Activated CD4-positive, alpha-beta T cell treated with anti-CD3 and anti-CD28 coated beads, Interleukin-2, amount 10 ng/mL, durations not matched to agents 7 days and 5 days (primary cell): ENCODE measurements at places on chromosomes 2 and 18.

- no peak for DNase-seq
- H3K36me3 ChIP-seq, result peaks cover 2% of the 10 kb centered on the region
- no peaks in the 10 kb centered on the region for H3K27me3 ChIP-seq
- no peak overlapping the region for H3K27ac ChIP-seq
These were observed 33.9 kb upstream of the DOCK10 start for GRCh38 chr2:225076125-225076524.

- no peak overlapping the region for H3K27ac ChIP-seq
- H3K36me3 ChIP-seq, result no peaks in the 10 kb centered on the region
- no peak overlapping the region for H3K4me3 ChIP-seq
- H3K4me1 ChIP-seq, result peaks cover 5% of the 10 kb centered on the region
These were observed 5.9 kb upstream of the POMC start for GRCh38 chr2:25174192-25174861.

DNA sequence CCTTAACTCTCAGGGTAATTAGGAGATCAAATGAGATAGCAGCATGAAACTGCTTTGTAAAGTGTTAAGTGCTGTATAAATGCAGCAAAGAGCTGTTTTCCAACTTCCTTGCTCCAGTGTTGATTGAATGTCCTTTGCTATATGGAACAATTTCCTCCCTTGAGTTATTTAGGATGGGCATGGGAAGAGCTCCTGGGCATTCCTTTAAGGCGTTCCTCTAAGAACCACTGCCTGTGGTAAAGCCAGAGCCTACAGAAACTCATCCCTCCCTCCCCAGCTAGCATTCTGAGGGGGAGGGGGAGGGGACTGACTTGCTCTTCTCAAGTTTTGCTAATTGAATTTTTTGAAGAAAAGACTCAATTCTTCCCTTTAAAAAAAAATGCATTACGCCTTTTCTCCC lies 1.4 kb downstream of the AKAIN1 start:
- H3K4me1 ChIP-seq, result peaks cover 5% of the 10 kb centered on the region
- no peak for DNase-seq
- H3K27me3 ChIP-seq, result peaks cover 55% of the 10 kb centered on the region
- no peaks in the 10 kb centered on the region for H3K36me3 ChIP-seq
- no peak overlapping the region for H3K27ac ChIP-seq
- H3K4me3 ChIP-seq, result no peak overlapping the region

- no peak overlapping the region for H3K27ac ChIP-seq
- no peak for DNase-seq
- peaks cover 50% of the 10 kb centered on the region for H3K4me1 ChIP-seq
- no peaks in the 10 kb centered on the region for H3K27me3 ChIP-seq
These were observed 27.3 kb downstream of the SESTD1 start for GRCh38 chr2:179237209-179237946.

GRCh38 chr2:147559070-147559725 lies 285.6 kb upstream of the ACVR2A start:
- H3K27me3 ChIP-seq, result peaks cover 2% of the 10 kb centered on the region
- H3K4me1 ChIP-seq, result peaks cover 6% of the 10 kb centered on the region
- DNase-seq, result no peak
- H3K27ac ChIP-seq, result no peak overlapping the region
- H3K4me3 ChIP-seq, result no peak overlapping the region

- H3K36me3 ChIP-seq, result no peaks in the 10 kb centered on the region
- no peak for DNase-seq
- no peaks in the 10 kb centered on the region for H3K4me1 ChIP-seq
- no peak overlapping the region for H3K4me3 ChIP-seq
These were observed 75.4 kb downstream of the CHN1 start for GRCh38 chr2:174929786-174930185.

DNA sequence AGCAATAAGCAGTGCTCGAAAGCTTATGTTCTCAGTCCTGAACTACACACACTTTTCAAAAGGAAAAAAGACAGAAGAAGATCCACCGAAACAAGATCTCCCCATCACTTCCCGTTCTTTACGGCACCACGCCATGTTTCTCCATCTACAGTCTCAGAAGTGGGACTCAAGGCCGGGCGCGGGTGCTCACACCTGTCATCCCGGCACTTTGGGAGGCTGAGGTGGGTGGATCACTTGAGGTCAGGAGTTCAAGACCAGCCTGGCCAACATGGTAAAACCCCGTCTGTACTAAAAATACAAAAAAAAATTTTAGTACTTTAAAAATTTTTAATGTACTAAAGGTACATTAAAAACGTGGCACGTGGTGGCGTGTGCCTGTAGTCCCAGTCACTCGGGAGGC lies 31.2 kb downstream of the ZNF516 start:
- H3K27ac ChIP-seq, result no peak overlapping the region
- H3K27me3 ChIP-seq, result no peaks in the 10 kb centered on the region
- no peaks in the 10 kb centered on the region for H3K36me3 ChIP-seq
- H3K4me1 ChIP-seq, result peaks cover 20% of the 10 kb centered on the region
- H3K4me3 ChIP-seq, result no peak overlapping the region

DNA sequence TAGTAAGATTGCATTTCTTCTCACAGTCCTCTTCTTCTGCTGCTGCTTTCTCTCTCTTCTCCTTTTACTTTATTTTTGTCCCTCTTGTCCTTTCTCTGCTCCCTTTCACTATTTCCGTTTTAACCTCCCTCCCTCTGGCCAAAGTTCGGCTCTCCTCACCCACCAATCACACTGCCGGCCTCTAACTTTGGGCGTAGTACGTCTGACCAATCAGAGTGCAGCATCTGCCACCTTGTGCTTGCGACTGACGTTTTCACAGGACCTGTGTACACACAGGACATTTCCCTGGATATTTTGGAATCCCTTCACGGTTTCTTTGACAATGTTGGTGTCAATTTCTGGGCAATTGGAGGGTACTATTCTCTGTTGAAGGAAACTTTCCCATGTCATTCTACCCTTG lies 22.6 kb upstream of the ICOS start:
- peaks cover 38% of the 10 kb centered on the region for H3K4me1 ChIP-seq
- no peak for DNase-seq
- H3K4me3 ChIP-seq, result no peak overlapping the region
- H3K27me3 ChIP-seq, result no peaks in the 10 kb centered on the region
- no peak overlapping the region for H3K27ac ChIP-seq

- peak overlapping the region; percentile 47 for H3K4me3 ChIP-seq
- peak overlapping the region; percentile 85 for H3K27ac ChIP-seq
- H3K27me3 ChIP-seq, result no peaks in the 10 kb centered on the region
- H3K4me1 ChIP-seq, result peaks cover 48% of the 10 kb centered on the region
- H3K36me3 ChIP-seq, result no peaks in the 10 kb centered on the region
- peak; percentile 9 for DNase-seq
These were observed 65.2 kb downstream of the PLCL1 start for GRCh38 chr2:197869501-197870111.

DNA sequence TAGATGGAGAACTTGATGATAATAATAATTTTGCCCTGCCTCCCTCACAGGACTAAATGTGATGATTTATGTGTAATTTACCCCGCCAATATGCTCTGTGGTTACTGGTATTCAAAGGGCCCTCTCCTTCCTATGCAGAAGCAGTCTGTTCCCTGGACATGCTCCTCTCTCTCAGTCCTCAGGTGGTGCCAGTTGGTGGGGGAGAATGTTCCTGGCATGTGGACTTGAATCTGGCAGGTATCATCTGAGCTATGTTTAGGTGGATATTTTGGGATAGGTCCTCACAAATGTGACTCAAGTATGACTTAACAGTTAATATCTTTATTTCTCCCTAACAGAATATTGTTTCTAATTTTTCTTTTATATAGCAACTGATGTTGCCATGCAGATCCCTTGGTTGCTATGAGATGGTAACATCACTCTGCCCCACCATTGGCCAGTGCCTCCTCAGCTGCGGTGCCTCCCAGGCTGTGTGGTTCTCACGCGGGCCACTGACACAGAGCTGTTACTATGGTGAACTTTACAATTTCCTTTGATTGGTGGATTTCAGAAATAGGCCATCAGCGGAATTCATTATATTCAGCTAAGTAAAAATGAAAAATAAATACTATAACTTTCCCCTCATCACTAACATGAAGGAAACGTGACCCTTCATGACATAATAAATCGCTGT lies 106.7 kb upstream of the PELI1 start:
- no peak overlapping the region for H3K27ac ChIP-seq
- no peak overlapping the region for H3K4me3 ChIP-seq
- H3K36me3 ChIP-seq, result no peaks in the 10 kb centered on the region
- no peaks in the 10 kb centered on the region for H3K4me1 ChIP-seq

GRCh38 chr18:45841060-45841764 lies 15.7 kb downstream of the SIGLEC15 start:
- no peaks in the 10 kb centered on the region for H3K36me3 ChIP-seq
- peaks cover 10% of the 10 kb centered on the region for H3K4me1 ChIP-seq
- H3K4me3 ChIP-seq, result no peak overlapping the region

DNA sequence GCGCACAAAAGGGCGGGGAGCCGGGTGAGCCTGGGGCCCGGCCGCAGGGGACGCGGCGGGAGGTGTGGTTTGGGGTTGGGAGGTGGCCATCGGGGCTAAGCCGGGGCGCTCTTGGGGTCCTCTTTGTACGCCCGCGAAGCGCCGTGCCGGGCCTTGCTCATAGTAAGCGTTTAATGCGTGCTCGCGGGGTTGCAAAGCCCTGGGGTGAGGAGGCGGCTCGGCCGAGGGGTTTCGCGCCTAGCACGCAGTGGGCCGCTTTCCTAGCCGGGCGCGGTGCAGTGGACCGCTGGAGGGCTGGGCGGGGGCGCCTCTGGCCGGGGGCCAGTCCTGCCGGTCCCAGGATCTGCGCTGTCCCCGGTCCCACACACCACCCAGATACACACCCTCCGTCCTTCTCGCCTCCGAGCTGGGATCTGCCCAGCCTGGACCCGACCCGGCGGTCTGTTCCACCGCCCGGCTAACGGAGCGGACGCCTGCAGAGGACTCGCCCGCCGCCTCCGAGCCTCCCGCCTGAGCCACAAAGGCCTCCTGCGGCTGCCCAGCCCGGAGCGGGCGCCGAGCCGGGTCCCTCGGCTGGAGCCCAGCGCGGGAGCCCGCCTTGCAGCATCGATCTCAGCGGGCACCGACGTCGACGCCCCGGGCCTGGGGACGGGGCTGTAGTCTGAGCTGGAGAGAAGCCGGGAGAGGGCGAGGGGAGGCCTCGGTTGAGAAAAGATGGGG lies 564 bp downstream of the DPYSL5 start:
- H3K27me3 ChIP-seq, result peaks cover 65% of the 10 kb centered on the region
- peak overlapping the region; percentile 40 for H3K4me3 ChIP-seq
- no peaks in the 10 kb centered on the region for H3K36me3 ChIP-seq
- no peak overlapping the region for H3K27ac ChIP-seq

- H3K36me3 ChIP-seq, result no peaks in the 10 kb centered on the region
- H3K4me1 ChIP-seq, result peaks cover 8% of the 10 kb centered on the region
- H3K27ac ChIP-seq, result no peak overlapping the region
- no peak overlapping the region for H3K4me3 ChIP-seq
- H3K27me3 ChIP-seq, result peaks cover 3% of the 10 kb centered on the region
- DNase-seq, result no peak
These were observed 22.2 kb upstream of the TMEM87B start for GRCh38 chr2:112032689-112033465.

DNA sequence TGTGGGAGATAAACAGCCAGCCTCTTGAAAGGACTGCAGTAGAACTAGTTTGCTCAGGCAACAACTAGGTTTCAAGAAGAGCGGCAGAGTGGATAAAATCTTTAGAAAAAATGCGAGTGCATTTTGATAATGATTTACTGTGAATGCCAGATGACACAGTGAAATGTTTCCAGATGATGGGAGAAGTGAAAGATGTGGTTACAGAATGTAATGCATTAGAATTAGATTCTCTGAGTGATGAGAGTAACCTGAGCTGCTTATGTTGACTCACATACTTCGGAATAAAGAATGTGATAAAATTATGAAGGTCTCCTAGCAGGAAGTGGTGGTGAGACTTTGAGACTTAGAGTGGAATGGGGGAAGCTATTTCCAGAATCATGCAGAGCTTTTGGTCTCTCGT lies 184.3 kb downstream of the GULP1 start:
- no peak overlapping the region for H3K4me3 ChIP-seq
- no peaks in the 10 kb centered on the region for H3K27me3 ChIP-seq
- DNase-seq, result no peak
- no peaks in the 10 kb centered on the region for H3K36me3 ChIP-seq

DNA sequence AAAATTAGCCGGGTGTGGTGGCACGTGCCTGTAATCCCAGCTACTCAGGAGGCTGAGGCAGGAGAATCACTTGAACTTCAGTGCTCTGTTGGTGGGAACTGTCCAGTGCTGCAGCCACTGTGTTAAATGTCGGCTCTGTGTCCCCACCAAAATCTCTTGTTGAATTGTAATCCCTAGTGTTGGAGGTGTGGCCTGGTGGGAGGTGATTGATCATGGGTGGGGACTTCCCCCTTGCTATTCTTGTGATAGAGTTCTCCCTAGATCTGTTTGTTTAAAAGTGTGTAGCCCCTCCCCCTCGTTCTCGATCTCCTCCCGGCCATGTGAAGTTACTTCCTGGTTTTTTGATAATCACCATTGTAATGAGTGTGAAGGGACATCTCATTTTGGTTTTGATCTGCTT lies 9.8 kb upstream of the RPL31 start:
- H3K27ac ChIP-seq, result no peak overlapping the region
- no peak overlapping the region for H3K4me3 ChIP-seq
- DNase-seq, result no peak

GRCh38 chr2:40364151-40364874 lies 87.6 kb downstream of the SLC8A1 start:
- peaks cover 7% of the 10 kb centered on the region for H3K4me1 ChIP-seq
- peak overlapping the region; percentile 61 for H3K4me3 ChIP-seq
- peaks cover 2% of the 10 kb centered on the region for H3K27me3 ChIP-seq

GRCh38 chr2:164285576-164285975 lies 335.7 kb downstream of the GRB14 start:
- H3K27ac ChIP-seq, result no peak overlapping the region
- H3K36me3 ChIP-seq, result no peaks in the 10 kb centered on the region
- DNase-seq, result no peak
